ENCODE measurements at places on chromosomes 13 and 19.

DNA sequence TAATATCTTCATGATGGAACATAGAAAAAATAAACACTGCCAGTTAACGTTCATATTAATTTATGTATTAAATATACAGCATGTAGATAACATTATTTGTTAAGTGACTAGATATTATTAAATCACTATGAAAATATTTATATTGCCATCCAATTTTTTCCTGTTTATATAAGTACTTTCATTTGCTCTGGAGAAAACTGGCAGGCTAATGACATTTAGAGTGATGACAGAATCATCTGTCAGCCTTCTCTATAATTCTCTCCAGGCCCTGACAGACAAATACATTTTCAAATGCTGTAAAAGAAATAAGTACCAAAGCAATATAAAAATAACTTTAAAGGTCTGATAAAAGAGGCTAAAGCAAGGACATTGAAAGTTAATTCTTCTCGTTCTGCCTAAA, 2556.7 kb upstream of the PCDH20 start:
- DNase-seq: no peak

- DNase-seq: no peak
Measured at GRCh38 chr19:30344446-30345425, 27.4 kb upstream of the ZNF536 start.

DNA sequence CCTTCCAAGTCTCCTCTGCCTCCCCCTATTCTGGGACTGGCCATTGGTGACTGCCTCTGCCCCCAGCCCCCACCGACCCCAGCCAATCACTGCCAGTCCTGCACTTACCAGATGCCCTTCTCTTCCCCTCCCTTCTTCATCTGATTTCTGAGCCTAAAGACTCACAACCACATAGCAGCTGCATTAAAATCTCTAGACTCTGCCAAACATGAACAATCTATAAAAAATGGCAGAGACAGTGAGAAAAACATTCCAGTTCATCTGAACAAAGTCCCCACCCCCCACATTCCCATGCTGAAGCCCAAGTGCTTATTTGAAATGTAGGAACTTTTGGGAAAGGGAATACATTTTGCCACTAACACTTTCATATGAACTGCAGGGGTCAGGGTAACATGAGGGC, 60.8 kb downstream of the KCTD12 start:
- DNase-seq: no peak

DNA sequence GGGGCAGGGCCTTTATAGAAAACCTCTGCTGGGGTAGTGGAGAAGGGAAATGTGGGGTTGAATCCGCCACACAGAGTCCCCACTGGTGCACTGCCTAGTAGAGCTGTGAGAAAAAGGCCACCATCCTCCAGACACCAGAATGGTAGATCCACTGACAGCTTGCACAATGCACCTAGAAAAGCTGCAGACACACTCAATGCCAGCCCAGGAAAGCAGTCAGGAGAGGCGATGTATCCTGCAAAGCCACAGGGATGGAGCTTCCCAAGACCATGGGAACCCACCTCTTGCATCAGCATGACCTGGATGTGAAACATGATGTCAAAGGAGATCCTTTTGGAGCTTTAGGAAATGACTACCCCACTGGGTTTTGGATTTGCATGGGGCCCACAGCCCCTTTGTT, 958.0 kb upstream of the MIR17HG start:
- DNase-seq: no peak

DNA sequence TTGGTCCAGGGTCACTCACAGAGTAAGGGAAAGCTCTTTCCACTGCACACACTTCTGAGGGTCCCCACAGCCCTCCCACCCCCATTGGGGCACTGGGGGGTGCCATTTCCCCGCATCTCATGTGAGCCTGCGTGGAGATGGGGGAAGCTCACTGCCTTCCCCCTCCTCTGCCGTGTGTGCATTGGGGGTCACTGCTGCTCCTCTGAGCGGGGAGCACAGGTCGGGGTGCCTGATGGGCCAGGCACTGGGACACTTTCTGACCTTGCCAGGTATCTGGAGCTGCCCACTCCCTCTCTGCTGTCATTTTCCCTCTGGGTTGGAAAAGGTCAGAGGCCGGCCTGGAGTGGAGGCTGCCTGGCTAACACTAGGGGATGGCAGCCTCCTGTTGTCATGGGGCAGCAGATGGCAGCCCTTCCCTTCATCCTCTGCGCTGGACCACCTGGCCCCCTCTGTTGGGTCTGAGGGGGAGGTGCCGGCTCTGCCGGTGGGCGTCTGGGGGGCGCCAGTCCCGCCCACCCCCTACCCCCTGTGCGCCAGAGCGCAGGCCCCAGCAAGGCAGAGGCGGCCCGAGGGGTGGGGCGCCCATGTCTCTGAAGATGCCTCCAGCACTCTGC, 9.1 kb downstream of the SSBP4 start:
- no peak for DNase-seq

GRCh38 chr13:78680115-78680561, 21.2 kb upstream of the OBI1 start:
- DNase-seq: no peak

DNA sequence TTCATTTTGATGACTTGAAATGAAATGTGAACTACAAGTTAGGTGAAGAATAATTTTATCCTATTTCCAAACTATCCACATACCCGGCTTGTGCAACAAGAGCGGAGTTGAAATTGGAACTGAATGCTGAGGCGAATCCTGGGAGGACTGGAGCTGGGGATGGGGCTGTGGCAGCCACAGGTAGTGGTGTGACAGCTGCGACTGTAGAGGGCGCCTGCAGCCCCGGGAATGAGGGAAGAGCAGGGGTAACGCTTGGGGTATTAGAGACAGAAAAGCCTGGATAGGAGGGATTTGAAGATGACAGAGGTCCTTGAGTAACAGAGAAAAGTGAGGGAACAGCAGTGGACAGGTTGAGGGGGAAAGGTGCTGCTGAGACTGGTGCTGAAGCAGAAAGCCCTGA, 22.0 kb upstream of the STOML3 start:
- no peak for DNase-seq

Data from stimulated activated CD8-positive, alpha-beta memory T cell treated with anti-CD3 and anti-CD28 coated beads, Interleukin-4, amount 100 ng/mL, for 4 hours (primary cell).